ENCODE measurements at places on chromosomes 4 and X. TPM values are rescaled to one million over a fixed set of nuclear protein-coding genes. Genes with fewer than 3 reads are reported as not detected.

Gene DUX4
- total RNA-seq, result not detected

Gene PAGE5
- not detected for total RNA-seq

Gene MOB1B
- 15.0 TPM for total RNA-seq

Gene UCP1
- not detected for total RNA-seq

Gene LEF1
- total RNA-seq, result 0.28 TPM

Gene NPY1R
- 1.1 TPM for total RNA-seq

Gene FATE1
- not detected for total RNA-seq

Gene GPC3
- 0.19 TPM for total RNA-seq

Gene TMSB15C
- total RNA-seq, result 3.1 TPM

Gene NELFA
- 14.8 TPM for total RNA-seq

Gene PLK4
- total RNA-seq, result 19.6 TPM

Gene PCDH10
- total RNA-seq, result 21.3 TPM

Gene CTAG1A
- total RNA-seq, result not detected

Gene JCHAIN
- total RNA-seq, result 2.0 TPM

Gene TMEM156
- under 0.01 TPM for total RNA-seq

Gene USP17L29
- total RNA-seq, result not detected

Gene RASGEF1B
- 1.2 TPM for total RNA-seq

Gene CLIC2
- total RNA-seq, result 0.85 TPM

Gene GPRIN3
- 0.58 TPM for total RNA-seq

Gene DRD5
- total RNA-seq, result not detected

Gene GYG2
- total RNA-seq, result 2.7 TPM

Gene PNCK
- total RNA-seq, result under 0.01 TPM

Gene MAP3K15
- total RNA-seq, result not detected

Gene RBM3
- 78.6 TPM for total RNA-seq

Gene TNMD
- not detected for total RNA-seq

Gene CXCL1
- total RNA-seq, result 80.9 TPM

Gene FHDC1
- under 0.01 TPM for total RNA-seq

Gene UNC5C
- 4.8 TPM for total RNA-seq

Gene ZNF630
- total RNA-seq, result 1.2 TPM

Gene HTN3
- total RNA-seq, result not detected

Gene MAP9
- total RNA-seq, result 19.2 TPM

Gene GATA1
- total RNA-seq, result not detected

Gene GABRA4
- not detected for total RNA-seq

Gene CCSER1
- total RNA-seq, result not detected

Gene FABP2
- total RNA-seq, result under 0.01 TPM

Gene RAB41
- total RNA-seq, result not detected

Gene TNIP3
- total RNA-seq, result 0.38 TPM

Gene SPCS3
- 121 TPM for total RNA-seq

Gene NR3C2
- total RNA-seq, result 8.5 TPM

Gene MSANTD1
- total RNA-seq, result 0.56 TPM

Gene MAGEA9B
- not detected for total RNA-seq

Gene TLR3
- total RNA-seq, result 3.6 TPM

Gene SOWAHB
- not detected for total RNA-seq

Gene FGFBP1
- total RNA-seq, result not detected

Gene STPG2
- total RNA-seq, result 0.56 TPM

Gene HNRNPD
- 13.8 TPM for total RNA-seq

Gene ZFP42
- 0.58 TPM for total RNA-seq

Gene SPON2
- 18.9 TPM for total RNA-seq

Gene CTAG2
- not detected for total RNA-seq

Gene DSPP
- total RNA-seq, result not detected

Gene CXCL11
- not detected for total RNA-seq

Gene RBMX
- 227 TPM for total RNA-seq

Gene CDX4
- total RNA-seq, result not detected

Gene BMPR1B
- 0.56 TPM for total RNA-seq

Gene RXFP1
- 18.6 TPM for total RNA-seq

Gene CT45A2
- not detected for total RNA-seq

Gene PARM1
- 0.38 TPM for total RNA-seq

Gene TCEAL6
- total RNA-seq, result not detected

All from regular cardiac myocyte (primary cell).